Hematopoietic multipotent progenitor cell treated with erythropoietin and hydrocortisone succinate and interleukin-3 and kit ligand, for 8 days (in vitro differentiated cells): ENCODE measurements at places on chromosomes 5 and 9.

DNA sequence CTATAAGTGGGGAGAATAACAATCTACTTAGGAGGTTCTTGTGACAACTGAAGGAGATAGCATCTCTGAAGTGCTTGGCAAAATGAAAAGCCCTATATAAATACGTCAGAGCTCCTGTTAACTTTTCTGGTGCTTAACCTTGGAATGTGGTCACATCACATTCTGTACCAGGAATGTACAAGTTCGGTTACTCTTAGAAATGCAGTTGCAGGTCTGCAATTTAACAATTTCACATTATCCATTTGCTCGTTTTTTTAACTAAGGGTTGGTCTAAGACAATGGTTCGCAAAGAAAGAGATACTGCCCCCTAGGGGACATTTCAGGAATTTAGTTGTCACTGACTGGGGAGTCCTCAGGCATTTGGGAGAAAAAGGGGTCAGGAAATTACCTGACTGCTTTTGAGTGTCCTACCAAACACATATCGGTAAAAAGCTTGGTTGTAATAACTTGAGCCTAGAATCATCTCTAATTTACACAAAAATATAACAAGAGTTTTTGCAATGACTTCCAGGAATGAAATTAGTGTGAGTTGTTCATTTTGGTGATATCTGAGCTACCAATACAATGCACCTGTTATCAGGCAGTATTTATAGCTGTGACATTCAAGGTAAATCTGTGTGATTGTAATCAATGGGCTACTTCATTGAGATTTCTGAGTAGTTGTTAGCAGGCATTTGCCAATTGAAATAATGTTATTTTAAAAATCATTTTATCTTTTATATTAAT lies 5.4 kb upstream of the HBEGF start:
- DNase-seq = peak; percentile 85

GRCh38 chr5:106825374-106825773 lies 845.4 kb downstream of the EFNA5 start:
- no peak for DNase-seq

- no peak for DNase-seq
These were observed 35.5 kb downstream of the OLFML2A start for GRCh38 chr9:124812441-124812876.

DNA sequence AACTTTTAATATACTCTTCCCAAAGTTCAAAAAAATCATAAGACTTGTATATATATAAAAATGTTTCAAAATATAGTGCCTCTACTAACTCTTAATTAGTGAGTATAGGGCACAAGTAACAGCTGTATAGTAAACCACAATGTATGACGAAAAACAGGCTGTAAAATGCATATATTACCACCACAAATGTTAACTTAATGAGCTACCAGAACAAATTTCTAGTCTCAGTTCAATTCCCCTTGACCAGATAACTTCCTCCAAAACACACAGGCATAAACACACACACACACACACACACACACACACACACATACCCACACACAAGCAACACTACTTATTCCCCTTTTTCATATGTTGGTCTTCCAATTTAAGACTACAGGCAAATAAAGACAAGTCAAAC lies 78.8 kb downstream of the FBXL17 start:
- DNase-seq = no peak

GRCh38 chr9:89106224-89106851 lies 72.3 kb downstream of the SHC3 start:
- DNase-seq = no peak

GRCh38 chr9:108645520-108645919 lies 210.3 kb downstream of the ACTL7B start:
- DNase-seq = no peak

DNA sequence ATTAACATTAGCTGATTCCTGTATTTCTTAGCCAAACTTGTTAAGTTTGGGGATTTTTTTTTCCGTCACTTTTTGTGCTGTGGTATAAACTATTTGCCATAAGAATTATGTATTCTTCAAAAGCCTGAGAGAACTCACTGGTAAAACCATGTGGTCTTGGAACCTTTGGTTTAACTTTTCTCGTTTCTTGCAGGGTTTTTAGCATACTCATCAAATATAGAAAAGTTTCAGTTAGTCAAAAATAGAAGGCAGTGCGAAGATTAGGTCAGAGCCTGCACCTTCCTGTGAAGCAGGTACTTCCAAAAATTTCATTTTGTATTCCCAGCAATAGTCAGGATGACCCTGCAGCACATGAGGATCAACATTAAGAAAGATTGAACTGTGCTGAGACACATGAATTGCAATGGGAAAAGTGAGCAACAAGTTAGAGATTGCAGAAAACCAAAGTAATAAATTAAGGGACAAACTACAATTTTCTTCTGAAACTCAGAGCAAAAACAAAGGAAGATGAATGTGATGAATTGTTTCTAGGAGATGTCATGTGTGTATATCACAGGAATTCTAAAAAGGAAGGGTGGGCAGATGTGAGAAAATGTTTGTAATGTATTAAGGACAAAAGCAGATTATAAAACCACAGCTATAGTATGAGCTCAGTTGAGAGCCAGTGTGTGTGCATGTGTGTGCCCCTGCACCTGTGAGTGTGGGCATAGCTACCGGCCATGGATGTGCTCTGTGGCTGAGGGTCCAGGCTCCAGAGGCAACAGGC lies 102.2 kb downstream of the ANGPTL2 start:
- no peak for DNase-seq

DNA sequence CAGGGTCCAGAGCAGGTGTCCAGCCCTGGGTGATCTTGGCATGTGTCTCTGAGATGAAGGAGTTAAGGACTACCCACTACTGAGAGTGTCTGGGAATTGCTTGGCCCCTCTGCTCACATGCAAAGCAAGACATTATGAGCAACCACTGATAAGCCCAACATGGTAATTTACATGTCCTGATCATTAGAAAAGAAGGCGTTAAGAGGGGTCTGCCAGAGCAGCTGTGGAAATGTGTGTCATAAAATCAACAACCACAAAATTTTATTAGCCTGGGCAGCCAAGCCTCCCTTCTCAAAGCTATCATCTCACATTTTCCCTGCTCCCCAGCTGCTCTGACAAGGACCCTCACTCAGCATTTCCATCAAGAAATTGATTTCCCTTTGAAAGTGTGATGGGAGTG lies 351.0 kb downstream of the SPOCK1 start:
- DNase-seq = no peak

- no peak for DNase-seq
These were observed 416.4 kb downstream of the CSNK1G3 start for GRCh38 chr5:123928401-123928800.

DNA sequence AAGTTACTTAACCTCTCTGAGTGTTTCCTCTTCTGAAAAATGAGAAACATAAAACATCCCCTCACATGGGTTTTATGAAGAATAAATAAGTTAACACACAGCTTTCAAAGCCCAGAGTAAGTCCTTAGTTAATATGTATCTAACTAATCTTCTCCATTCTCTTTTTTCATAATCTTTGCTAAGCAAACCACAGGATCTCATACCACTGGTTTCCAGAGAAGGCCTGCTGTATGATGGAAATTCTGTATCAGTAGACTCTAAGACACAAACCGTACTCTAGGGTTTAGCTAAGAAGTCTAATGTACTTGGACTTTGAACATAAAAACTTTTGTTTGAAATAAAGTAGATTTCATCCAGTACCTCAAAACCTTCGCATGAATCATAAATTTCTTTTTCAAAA lies 307.9 kb downstream of the SPOCK1 start:
- no peak for DNase-seq

DNA sequence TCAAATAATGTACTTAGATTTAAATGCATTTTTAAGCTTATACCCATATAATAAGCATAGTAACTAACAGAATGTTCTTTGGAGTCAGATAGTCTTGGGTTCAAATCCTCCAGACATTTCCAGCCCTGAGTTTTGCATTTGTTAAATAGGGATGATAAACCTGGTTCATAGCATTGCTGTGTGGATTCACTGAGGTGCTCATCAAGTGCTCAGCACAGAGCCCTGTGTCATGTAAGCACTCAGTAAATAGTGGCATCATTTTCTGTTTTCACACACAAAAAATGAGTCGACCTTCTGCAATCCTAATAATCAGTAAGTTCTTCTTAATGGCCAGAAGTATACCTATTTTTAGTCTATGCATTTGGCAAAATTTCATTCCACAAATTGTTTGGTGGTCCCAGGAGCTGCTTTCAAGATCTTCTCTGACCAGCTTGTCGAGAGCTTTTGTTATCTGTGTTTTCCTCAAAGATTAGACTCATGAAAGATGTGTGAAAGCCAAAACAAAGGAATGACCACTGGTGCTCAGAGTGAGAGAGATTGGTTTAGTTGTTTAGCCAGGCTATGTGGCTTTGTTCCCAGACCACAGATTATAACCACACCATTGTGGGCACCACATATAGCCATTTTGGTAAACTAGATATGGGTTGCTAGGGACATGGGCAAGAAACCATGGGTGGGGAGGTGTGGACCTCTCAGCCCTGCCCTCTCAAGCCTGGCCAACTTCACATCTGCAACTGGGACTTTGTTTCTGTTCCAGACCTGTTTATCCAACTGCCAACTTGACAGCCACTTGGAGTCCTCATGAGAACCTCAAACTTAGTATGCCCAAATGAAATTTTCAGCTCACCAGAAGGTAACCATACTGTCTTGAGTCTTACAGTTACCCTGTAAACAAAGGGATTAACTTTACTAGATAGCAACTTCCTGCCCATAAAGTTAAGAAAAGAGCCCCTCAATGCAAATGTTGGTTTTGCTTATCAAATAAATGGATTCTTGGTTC lies 45.0 kb downstream of the DOCK8 start:
- DNase-seq = peak; percentile 62

DNA sequence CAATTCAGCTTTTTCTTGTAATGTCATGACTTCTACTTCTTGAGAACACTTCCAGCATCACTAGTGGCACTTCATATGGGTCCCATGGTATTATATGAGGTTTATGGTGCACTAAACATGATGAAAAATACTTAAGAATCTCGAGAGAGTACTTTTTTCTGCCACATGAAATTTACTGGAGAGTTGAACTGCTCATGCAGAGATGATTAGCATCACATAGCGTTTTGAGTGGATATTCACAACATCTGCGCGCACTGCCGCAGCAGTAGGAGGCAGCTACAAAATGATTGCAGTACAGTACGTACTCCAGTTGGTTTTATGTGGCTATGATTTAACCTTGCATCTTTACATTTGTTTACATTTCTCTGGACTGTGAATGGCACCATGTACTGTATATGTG lies 14.7 kb downstream of the RAD1 start:
- no peak for DNase-seq

- DNase-seq = no peak
These were observed 54.1 kb downstream of the GNG10 start for GRCh38 chr9:111715471-111715870.

GRCh38 chr5:77843570-77844372 lies 67.6 kb upstream of the TBCA start:
- DNase-seq = no peak

DNA sequence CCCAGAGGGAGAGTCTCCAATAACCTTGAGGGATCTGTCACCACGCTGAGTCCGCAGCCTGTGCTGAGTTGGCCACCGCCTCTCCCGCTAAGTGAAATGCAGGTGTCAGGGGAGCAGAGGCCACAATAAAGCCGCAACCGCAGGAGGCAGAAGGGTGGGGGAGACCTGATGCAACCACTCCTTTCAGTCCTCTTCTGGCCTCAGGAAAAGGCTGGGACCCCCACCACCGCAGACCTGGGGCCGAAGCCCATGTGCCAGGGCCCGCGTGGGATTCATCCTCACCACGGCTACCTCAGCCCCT lies 576 bp downstream of the MAP1B start:
- DNase-seq = no peak

GRCh38 chr5:82735160-82735789 lies 341.9 kb downstream of the TMEM167A start:
- DNase-seq = peak; percentile 5

- DNase-seq = no peak
These were observed 140.4 kb upstream of the EGFLAM start for GRCh38 chr5:38117784-38118479.

- DNase-seq = no peak
These were observed 164.7 kb upstream of the PTGER4 start for GRCh38 chr5:40514976-40515375.

GRCh38 chr5:143781993-143782520 lies 29.9 kb upstream of the HMHB1 start:
- DNase-seq = no peak

- DNase-seq = no peak
These were observed 125.5 kb upstream of the FAM174A start for GRCh38 chr5:100409660-100410151.

- DNase-seq = no peak
These were observed 115.3 kb upstream of the MSX2 start for GRCh38 chr5:174609116-174609515.

DNA sequence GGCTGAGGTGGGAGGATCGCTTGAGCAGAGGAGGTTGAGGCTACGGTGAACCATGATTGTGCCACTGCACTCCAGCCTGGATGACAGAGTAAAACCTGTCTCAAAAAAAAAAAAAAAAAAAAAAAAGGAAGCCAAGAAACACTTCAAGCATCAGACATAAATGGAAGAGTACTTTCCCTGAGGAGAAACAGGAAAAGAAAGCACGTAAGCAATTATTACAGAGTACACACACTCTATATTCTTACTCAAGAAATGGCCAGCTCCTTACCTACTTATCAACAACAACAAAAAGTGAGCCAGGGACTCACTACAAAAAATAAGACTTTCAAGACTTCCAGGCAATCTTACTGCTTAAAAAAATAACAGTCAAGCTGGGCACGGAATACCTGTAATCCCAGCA lies 21.8 kb downstream of the ZFR start:
- DNase-seq = no peak

- DNase-seq = no peak
These were observed 15.5 kb upstream of the SLC36A3 start for GRCh38 chr5:151318850-151319732.

GRCh38 chr9:111926421-111926875 lies 29.8 kb downstream of the UGCG start:
- no peak for DNase-seq

DNA sequence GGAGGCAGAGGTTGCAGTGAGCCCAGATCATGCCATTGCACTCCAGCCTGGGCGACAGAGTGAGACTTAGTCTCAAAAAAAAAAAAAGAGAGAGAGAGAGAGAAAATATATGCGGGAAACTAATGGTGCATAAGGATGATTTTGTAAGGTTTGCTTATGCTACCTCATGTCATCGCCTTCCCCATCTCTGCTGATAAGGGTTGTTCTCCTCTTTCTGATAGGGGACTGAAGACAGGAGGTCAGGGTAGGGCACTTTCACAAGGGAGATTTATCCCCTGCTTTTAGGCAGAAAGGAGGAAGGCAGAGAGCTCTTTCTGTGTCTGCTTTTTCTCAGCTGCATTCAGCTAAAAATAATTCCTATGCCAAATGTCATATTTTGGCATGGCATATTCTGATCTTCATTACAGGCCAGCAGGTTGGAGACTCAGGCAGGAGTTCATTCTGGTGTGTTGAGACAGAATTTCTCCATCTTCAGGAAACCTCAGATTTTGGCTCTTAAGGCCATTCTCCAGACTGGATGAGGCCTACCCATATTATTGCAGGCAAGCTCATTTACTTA lies 220.2 kb downstream of the AUH start:
- DNase-seq = no peak

DNA sequence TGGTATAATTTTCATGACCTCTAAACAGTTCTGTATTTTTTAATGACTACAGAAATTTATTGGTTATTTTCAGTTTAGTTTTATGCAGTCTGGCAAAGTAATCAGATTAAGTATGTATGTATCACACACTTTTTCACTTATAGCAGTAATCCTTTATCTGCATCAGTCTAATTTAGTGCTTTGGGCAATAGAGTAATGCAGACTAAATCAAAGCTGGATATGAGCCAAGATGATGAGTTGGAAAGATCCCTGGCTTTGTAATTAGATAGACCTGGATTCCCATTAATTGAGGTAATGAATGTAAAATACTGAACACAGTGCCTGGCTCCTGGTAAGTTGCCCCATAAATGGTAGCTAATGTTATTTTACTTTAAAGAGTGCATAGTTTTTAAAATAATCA lies 215.4 kb upstream of the TLX3 start:
- DNase-seq = no peak
